Activated CD4-positive, alpha-beta T cell treated with anti-CD3 and anti-CD28 coated beads, Interleukin-2, amount 50 U/mL, for 24 hours (primary cell): ENCODE measurements at places on chromosomes 11 and 22.

DNA sequence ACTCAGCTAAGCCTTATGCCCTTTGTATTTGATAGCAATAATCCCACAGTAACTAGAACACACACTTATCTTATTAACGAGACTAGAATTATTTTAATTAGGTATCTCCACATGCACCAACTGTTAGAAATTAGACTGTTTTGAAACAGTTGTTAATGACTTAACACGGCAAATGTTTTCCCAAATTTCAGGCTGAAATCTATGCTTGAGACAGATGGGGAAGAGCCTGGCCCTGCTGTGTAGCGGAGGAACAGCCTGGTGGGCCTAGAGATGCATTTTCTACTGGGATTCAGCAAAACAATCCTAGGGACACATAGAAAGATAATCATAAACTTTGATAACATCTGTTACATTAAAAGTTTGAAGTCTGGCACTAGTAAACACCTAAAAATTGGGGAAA lies 273.4 kb downstream of the TTC28 start:
- DNase-seq, result no peak

- DNase-seq, result no peak
Measured at GRCh38 chr11:13318498-13319295, 41.1 kb downstream of the BMAL1 start.

- DNase-seq, result no peak
Measured at GRCh38 chr11:68120273-68121066, 718 bp downstream of the CHKA start.

DNA sequence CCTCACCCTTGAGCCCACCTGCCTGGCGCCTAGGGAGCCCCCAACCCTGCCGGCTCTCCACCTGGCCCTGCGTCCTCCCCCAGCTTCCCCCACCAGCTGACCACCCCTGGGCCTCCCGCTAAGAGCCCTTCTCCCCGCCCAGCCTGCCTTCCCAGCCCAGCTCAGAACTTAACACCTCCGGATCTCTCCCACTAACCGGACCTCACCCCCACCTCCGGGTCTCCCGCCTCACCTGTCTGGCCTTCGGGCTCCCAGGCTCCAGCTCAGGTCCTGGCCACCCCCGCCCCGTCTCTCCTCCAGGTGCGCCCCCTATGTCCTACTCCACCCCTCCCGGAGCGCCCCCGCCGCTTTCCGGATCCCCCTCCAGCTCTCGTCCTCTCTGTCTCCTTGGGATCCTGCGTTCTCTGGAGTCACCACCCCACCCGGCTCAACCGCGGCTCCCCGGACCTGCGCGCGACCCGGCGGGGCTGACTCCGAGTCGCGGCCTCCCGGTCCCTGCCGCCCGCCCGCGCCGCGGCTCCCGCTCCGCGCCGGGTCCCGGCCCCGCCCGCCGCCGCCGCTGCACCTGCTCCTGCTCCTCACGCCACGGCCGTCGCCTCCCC lies at the start of gene KCNJ11:
KCNJ11 (minus strand) TSS at position 51 of the 602 bp plus-strand sequence. CDS start 568 bp downstream, outside the sequence.
- DNase-seq, result no peak
